Astrocyte (in vitro differentiated cells and primary cell): ENCODE measurements at places on chromosomes 5 and 9. TPM values are rescaled to one million over a fixed set of nuclear protein-coding genes. Genes with fewer than 3 reads are reported as not detected.

The PCSK1 gene
- 0.18 and 0.48 TPM in 2 replicates for total RNA-seq

The ZNG1C gene
- 21.1 and 28.1 TPM in 2 replicates for total RNA-seq

The LECT2 gene
- total RNA-seq, result not detected in 2 replicates

The FAXDC2 gene
- 3.6 and 3.7 TPM in 2 replicates for total RNA-seq

The CKMT2 gene
- total RNA-seq, result 0.18 TPM in 1 of 2 replicates, not detected in the other

DNA sequence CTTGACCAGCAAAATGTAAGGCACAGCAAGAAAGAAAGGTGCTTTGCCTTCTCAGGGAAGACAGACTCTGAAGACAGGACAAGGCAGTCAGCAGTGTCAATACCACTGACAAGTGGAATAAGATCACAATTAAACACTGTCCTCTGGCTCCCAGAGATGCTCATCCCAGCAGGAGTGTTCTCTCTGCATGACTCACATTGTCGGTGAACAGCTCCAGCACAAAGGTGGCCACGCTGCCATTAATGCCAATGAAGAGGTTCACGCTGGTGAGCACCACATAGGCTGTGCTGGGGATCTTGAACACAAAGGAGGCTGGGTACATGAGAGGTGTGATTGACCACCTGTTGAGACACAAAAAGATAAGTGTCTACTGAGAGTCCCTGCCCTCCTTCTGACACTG, 31.9 kb downstream of the NIPSNAP3B start:
- no peak overlapping the region for H3K4me3 ChIP-seq
- peaks cover 59% of the 10 kb centered on the region for H3K36me3 ChIP-seq
- DNase-seq, result no peak

DNA sequence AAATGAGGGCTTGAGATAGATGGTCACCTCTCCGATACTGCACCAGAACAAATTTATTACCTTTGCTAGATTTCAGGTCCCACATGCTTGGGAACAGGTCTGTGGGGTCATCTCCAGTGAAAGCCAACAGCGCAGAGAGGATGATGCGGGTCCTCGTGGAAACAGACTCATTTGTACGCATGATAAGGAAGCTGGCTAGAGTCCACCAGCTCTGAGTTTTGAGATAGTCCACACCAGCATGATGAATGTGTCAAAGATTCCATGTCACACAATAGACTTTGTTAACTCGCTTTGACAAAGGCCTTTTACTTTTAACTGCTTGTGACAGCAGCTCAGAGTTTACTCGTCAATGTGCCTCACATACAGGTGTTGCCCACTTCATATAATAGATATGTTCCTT, 105.4 kb upstream of the TBCA start:
- DNase-seq, result no peak
- H3K36me3 ChIP-seq, result no peaks in the 10 kb centered on the region
- H3K4me3 ChIP-seq, result no peak overlapping the region
- no peak overlapping the region for H3K27ac ChIP-seq

- no peak for DNase-seq
- H3K36me3 ChIP-seq, result no peaks in the 10 kb centered on the region
- no peak overlapping the region for H3K27ac ChIP-seq
- H3K4me3 ChIP-seq, result no peak overlapping the region
- H3K4me1 ChIP-seq, result no peaks in the 10 kb centered on the region
These were observed 252.9 kb downstream of the MLLT3 start for GRCh38 chr9:20369391-20369790.

DNA sequence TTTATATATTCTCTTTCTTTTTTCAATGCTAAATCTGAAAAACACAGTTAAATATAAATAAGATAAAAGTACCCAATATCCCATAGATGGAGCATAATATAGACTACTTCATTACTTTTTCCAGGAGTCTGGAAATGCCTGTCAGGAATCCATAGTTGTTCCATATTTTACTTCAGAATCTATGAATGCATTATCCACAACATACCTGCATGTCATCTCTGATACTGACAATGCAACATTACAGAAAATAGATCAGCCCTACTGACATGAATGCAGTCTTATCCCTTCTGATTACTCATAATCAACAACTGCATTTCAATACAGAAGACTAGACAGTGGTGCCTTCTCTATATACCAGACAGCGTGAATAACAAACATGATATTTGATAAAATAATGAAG, 517.6 kb downstream of the PTPRD start:
- H3K27me3 ChIP-seq, result no peaks in the 10 kb centered on the region
- no peak overlapping the region for H3K4me3 ChIP-seq
- no peak overlapping the region for H3K27ac ChIP-seq
- no peaks in the 10 kb centered on the region for H3K36me3 ChIP-seq

- H3K4me3 ChIP-seq, result no peak overlapping the region
- no peaks in the 10 kb centered on the region for H3K4me1 ChIP-seq
- no peaks in the 10 kb centered on the region for H3K36me3 ChIP-seq
- H3K27me3 ChIP-seq, result no peaks in the 10 kb centered on the region
- DNase-seq, result no peak
These were observed 171.1 kb downstream of the TAF11L14 start for GRCh38 chr5:17805227-17805825.

DNA sequence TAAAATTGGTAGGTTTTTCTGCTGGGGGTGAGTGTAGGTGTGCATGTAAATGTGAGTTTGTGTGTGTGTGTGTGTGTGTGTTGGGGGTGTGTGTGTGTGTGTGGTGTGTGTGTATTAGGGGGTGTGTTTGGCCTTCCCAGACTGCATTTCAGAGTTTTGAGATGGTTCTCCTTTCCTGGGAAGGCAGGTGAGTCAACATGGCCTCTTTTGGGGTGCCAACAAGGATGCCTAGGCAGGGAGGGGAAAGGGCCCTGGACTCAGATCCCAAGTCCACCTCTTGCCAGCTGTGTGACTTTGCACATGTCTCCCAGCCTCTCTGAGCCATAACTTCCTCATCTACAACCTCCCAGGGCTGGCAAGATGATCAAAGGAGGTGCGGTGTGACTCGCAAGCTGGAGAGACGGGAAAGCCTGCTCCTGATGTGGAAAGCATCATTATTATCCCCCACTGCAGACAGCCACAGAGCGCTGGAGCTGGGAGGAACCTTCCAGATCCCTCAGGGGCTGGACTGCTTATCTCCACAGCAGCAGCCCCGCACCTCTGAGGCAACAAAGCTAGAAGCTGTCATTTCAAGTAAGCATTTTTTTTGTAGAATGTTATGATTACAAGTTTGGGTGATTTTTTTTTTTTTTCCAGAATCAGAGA, 63.5 kb upstream of the TBC1D2 start:
- DNase-seq, result peak; percentile 51
- H3K4me1 ChIP-seq, result peaks cover 21% of the 10 kb centered on the region
- H3K4me3 ChIP-seq, result no peak overlapping the region
- no peaks in the 10 kb centered on the region for H3K36me3 ChIP-seq

GRCh38 chr9:88953381-88954029, 37.8 kb upstream of the S1PR3 start:
- H3K27me3 ChIP-seq, result no peaks in the 10 kb centered on the region
- H3K4me3 ChIP-seq, result no peak overlapping the region
- no peaks in the 10 kb centered on the region for H3K36me3 ChIP-seq
- peaks cover 44% of the 10 kb centered on the region for H3K4me1 ChIP-seq
- peak overlapping the region; percentile 73 for H3K27ac ChIP-seq
- peak; percentile 80 for DNase-seq

GRCh38 chr5:177368869-177369644, 11.3 kb downstream of the RGS14 start:
- H3K4me1 ChIP-seq, result peaks cover 22% of the 10 kb centered on the region
- DNase-seq, result no peak
- H3K27me3 ChIP-seq, result peaks cover 7% of the 10 kb centered on the region

DNA sequence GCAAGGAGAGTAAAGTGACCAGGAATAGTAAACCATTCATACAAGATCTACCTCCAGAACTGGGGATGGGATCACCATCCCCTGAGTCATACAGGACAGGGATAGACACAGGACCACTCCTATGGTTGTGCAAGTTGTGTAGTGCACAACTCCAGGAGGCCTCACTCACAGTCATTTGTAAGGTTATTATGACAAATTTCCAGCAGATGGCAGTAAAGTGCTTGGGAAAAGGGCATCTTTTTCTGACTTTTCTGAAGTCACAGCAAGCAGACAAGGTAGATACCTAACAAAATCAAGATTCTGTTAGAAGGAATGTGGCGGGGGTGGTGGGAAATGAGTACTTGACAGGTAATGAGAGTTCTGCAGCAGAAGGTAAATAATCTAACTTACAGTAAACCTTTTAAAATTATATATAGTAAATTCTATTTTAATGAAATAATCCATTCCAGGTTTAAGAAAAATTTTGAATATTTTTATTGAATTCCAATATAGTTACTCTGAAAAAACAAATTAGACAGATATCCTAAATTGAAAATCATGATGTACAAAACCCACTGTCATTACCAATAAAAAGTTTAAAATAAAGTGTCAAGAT, 16.7 kb upstream of the KIF27 start:
- peaks cover 16% of the 10 kb centered on the region for H3K4me1 ChIP-seq
- no peaks in the 10 kb centered on the region for H3K27me3 ChIP-seq
- H3K27ac ChIP-seq, result no peak overlapping the region

GRCh38 chr5:163916376-163916775, 411.0 kb downstream of the MAT2B start:
- no peaks in the 10 kb centered on the region for H3K27me3 ChIP-seq
- H3K4me1 ChIP-seq, result no peaks in the 10 kb centered on the region
- no peak overlapping the region for H3K27ac ChIP-seq
